ENCODE measurements at places on chromosomes 11 and 22.

DNA sequence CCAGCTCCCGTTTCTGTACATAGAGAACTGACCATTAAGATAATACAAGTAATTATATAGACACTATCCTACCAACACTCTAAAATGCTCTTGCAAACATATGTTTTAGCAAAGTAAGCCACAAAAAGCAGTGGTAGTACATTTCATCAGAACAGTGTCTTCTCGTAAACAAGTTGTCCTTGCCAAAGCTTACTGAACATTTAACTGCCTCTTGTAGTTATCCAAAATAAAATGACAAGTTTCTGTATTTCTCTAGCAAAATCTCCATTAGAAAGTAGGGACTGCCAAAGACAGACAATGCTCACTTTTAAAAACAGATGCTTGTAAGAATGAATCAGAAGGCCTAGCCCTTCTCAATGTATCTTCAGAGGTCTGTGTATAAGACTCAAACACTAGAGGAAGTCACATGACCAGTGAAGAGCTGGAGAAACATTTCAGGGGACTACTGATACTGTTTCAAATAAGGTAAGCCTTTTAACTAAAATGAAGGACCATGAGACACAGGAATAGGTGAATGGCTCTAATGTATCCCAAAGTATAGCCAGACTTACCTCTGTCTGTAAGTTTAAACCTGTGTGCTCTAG, 7.8 kb upstream of the ZC3H12C start:
- DNase-seq = no peak

DNA sequence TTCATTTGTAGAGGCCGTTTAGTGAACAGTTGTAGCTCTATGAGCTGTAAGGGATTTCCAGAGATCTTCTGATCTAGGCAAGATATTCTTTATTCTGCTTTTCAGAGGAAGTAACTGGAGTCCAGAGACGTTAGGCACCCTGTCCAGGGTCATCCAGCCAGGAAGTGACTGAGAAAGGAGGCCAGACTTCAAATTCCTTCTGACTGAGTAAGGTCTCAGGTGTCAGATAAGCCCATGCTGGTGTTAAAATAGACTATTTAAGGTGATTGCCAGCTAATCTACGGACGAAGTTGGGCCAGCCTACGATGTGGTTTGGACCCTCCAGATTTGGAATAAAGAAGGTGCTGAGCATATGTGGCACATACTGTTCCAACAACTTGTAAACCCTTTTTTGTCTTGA, 54.6 kb downstream of the GRIK4 start:
- no peak for DNase-seq

DNA sequence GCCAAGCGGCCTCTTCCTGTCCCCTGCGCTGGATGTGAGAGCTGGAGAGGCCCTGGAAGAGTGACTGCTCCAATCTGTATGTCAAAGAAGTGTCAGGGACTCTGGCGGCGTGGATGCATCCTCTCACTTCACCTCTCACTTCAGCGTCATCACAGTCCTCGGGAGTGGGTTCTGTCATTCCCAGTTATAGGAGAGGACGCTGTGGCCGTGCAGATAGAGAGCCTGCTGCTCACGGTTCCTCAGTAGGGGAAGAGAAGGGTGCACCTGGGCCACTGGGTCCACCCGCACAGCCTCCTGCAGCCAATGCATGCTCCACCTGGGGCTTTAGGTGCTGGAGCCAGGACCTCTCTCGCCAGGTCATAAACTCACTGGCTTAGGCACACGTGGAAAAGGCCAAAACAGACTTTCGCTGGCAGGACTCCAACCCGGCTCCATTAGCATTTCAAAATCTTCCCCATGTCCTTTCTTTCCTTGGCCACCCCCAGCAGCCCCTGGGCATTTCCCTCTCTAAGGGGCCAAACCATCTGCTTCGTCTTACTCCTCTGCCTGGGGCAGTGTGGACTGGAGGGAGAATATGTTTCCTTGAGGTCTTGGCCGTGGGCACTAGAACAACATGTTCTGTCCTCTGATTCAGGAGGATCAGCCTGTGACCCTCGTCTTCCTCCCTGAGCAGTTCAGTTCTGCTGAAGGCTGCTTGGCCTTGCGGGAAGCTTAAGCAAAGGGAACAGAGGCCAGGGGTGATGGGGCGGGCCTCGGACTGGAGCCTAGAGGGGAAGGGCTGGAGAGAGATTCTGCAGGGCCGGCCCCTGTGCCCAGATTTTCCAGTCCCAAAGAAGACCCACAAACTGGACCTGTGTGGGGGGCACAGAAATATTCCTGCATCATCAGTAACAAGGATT, 57.8 kb downstream of the ST14 start:
- no peak for DNase-seq

GRCh38 chr11:68231621-68232020, 18.5 kb upstream of the KMT5B start:
- DNase-seq = no peak

- DNase-seq = no peak
Measured at GRCh38 chr11:58762284-58763119, 30.8 kb upstream of the GLYAT start.

DNA sequence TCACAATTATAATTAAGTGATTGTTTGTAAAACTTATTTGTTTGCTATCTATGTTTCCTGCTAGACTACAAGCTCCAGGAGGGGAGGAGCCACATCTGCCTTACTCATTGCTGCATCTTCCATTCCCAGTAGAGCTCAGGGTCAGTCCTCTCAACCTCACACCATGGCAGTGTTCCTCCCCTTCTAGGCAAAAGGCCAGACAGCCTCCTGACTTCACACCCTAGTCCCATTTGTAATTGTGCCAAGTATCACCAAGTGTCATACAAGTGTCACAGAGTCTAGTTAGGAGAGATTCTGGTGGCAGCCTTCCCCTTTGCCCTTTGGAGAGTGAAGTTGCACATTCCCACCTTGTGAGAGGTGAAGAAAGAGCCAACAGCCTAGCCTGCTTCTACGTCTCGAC, 490.4 kb downstream of the INSC start:
- DNase-seq = no peak

GRCh38 chr11:119567688-119568582, 145.0 kb upstream of the THY1 start:
- no peak for DNase-seq

DNA sequence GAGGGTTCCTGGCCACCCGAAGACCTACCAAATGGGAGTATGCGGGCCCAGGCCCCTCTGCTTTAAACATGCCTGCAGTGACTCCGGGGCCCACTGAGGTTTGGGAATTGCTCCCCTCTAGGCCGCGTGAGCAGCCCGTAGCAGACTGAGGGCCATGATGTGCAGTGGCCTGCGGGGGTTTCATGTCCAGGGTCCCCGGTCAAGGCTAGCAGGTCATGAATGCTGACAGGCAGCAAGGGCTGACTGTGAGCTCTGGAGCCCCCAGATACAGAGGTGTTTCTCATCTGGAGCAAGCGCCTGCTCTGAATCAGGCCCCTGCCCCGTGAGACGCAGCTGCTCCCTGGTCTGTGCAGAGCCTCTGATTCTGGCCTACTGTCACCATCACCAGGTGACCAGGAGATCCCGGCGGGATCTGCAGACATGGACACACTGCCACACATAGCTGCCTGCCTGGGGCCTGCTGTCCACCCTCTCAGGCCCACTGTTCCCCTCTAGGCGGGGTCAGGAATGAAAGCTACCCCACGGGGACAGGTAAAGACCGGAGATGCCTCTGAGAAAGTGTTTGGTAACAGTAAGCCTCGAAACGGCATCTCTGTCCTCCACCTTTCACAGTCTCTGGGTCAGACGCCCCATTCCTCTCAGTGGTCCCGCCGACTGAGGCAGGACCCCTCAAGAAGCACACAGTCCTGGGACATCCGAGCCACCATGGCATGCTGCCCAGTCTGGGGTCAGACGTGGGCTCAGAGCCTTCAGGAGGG, 73.3 kb downstream of the PARVB start:
- no peak for DNase-seq

- no peak for DNase-seq
Measured at GRCh38 chr22:50146439-50147238, 23.9 kb upstream of the PANX2 start.
